Activated T-cell treated with anti-CD3 and anti-CD28 coated beads for 1 hour (primary cell): ENCODE measurements at places on chromosomes 12 and 14.

- no peak for DNase-seq
These were observed 179.4 kb upstream of the ARHGAP5 start for GRCh38 chr14:31897581-31898186.

GRCh38 chr14:93720981-93721483 is 67.3 kb downstream of the PRIMA1 start:
- no peak for DNase-seq

GRCh38 chr12:95218150-95219133 is 835 bp downstream of the VEZT start:
- DNase-seq = peak; percentile 13

- DNase-seq = no peak
These were observed 144.0 kb upstream of the PLEKHG7 start for GRCh38 chr12:92558806-92559205.

DNA sequence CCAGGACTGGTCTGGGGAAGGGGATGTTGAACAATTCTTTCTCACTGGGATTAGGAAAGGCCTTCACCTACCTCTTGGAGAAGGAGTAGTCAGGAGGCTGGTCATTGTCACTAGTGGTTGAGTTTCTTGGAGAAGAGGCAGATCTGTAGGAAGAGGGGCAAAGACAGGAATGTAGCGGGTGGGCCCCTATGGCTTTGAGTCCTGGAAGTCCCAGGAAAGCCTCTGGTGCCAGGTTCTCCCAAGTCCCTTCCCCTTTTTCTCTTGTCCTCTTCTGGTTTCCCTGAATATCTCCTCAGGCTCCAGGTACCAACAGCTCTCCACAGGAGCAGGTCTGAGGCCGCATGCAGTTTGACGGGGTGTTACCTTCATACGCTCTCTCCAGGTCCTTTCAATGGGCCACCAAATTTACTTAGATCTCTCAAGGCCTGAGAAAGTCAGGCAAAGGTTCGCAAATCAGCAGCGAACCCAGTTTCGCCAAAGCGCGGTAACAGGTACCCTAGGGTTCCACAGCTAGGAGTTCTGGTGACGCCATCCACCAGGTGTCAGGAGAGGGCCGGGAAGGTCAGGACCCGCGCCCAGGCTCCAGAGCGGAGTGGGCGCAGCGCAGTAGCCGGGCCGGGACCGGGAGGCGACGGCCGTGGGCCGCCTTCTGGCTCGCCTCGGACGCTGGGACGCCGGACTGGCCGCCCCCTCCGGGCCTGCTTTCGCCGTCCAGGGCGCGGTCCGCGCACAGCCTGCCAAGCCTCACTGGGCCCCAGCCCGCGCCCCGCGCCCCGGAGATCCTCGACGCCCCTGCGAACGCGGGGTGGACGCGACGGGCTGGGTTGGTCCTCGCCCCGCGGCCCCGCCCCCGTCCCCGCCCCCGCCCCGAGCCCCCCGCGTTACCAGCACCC is 795 bp downstream of the SMAGP start:
- peak; percentile 51 for DNase-seq

DNA sequence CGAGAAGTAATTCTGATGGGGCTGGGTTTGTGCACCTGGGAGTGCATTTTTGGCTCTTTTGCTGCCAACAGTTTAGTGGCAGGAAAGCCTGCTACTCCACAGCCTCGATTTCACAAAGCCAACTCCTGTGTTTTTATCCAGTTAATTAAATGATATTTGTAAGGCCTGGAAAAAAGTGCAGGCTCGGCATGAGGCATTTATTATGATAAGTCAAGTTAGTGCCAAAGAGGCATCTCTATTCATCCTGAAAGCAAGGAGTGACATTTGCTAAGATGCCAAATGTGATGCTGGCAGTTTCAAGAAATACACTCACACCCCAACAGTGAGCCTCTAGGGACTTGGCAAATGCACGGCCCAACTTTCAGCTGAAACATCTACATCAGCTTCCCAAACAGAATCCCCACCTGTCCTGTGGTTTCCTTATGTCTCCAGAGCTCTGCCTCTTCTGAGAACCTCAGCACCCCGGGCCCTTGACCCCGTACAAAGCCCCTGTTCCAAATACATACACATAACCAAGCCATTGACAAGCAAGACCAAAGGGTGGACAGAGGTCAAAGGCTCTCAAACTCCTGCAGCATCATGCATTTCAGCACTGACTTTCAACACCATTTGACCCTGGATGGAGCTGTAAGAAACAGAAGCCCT is 955.1 kb upstream of the TMEM132C start:
- DNase-seq = no peak

GRCh38 chr12:87848248-87848868 is 180.8 kb downstream of the C12orf50 start:
- DNase-seq = no peak

GRCh38 chr12:116143909-116144308 is 133.6 kb downstream of the MED13L start:
- no peak for DNase-seq

- DNase-seq = no peak
These were observed 343.4 kb downstream of the DPF3 start for GRCh38 chr14:72550513-72550912.

DNA sequence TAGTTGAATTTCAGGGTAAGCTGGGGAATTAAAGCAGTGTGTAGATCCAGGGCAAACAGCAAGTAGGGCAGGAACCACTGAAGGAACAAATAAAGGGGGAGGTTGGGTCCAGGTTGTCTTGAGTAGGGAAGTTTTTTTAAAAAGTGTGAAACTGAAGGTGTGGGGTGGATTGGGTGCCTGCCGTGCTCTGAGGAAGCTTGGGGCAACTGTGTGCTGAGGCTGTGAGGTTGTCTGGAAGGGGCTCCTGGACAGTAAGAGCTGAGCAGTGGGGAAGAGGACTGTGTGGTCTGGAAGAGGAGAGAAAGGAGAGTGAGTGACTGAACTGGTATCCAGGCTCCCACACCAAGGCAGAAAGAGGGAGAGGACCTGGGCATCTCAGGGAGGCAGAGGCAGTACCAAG is 10.9 kb upstream of the GPR162 start:
- DNase-seq = no peak

DNA sequence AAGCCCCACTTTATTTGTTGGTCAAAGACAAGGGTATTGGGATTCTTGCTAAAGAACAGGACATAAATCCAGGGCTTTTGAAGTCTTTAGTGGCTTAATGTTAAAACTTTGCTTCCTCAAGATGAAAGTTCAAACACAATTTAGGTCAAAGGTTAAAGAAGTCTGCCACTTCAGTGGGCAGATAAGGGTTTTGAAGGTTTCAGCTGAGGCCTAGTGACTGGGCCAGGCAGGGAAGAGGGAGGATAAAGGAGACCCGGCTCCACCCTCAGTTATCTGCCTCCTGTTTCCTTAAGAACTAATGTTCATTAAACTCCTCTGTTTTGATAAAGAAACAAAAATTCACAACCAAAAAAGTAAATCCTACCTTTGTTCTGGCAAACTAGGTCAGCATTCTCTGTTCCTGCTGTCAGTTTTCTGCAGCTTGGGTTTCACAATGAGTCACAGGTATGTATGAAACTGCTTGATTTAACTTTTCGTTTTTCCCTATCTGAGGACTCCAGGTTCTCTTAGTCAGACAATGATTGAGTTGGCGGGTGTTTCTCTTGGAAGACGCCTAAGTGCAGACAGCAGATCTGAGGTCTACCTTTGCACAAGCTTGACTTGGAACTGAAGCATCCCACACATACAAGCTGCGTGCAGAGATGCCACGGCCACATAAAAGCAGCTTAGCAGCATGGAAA is 208.3 kb downstream of the EXOC5 start:
- no peak for DNase-seq

- DNase-seq = no peak
These were observed 68.4 kb downstream of the GALNT16 start for GRCh38 chr14:69328317-69328716.

DNA sequence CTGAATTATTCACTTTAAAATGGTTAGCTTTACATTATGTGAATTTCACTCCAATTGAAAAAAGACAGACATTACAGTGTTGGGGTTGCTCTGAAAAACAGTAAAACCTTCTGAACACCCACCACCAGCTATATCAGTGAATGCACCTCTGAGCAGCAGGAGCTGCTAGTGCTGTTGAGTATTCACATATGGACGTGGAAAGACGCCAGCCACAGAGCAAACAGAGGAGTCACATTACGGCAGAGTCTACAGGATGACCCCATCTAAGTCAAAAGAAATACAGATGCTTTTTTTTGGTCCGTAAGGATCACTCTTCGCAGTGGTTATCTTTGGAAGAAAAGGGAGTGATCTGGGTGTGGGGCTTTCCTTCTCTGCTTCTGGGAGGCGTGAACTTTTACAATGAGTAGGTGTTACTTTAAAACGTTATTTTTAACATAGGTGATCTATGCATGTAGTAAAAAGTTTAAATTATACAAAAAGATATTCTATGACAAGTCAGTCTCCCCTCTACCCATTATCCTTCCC is 4.5 kb downstream of the HVCN1 start:
- no peak for DNase-seq

DNA sequence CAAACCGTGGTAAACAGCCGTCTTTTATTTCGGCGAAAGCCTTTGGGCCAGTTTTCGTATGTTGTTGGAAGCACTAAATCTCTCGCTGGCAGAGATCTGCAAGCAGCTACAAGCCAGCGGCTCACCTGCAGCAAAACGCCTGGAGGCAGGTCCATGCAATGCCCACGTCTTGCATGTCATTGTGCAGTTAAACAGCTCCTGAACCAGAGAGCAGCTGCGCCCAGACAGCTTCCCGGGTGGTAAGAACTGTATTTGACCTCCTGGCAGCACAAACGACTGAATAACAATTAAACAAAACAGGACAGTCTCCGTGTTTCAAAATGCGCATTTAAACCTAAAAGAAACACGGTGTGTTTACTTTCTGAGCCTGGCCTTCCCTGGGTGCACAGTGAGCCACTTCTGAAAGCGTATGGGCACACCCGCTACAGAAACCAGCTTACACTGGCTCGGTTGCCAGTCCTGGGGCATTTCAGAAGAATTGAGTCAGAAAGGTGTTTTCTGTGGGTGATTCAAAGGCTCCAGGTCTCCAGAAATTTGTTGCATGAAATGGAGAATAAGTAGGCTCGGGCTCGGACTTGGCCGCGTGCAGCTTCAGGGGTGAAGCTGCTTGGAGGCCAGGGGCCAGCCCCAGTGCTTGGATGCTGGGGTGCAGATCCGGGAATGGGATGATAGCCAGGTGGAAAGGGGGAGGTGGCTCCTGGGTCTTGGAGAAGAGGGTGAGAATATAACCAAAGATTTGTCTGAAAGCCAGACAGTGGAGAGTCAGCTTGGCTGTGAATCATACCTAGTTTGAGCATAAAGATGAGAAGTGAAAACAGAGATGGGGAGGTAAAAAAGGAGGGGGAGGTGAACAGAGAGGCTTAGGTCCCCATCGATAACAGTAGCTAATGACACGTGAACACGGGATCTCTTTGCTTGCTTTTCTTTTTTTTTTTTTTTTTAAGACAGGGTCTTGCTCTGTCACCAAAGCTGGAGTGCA is 24.9 kb upstream of the FZD10 start:
- no peak for DNase-seq

- DNase-seq = no peak
These were observed 20.9 kb upstream of the HECTD1 start for GRCh38 chr14:31228533-31228932.

DNA sequence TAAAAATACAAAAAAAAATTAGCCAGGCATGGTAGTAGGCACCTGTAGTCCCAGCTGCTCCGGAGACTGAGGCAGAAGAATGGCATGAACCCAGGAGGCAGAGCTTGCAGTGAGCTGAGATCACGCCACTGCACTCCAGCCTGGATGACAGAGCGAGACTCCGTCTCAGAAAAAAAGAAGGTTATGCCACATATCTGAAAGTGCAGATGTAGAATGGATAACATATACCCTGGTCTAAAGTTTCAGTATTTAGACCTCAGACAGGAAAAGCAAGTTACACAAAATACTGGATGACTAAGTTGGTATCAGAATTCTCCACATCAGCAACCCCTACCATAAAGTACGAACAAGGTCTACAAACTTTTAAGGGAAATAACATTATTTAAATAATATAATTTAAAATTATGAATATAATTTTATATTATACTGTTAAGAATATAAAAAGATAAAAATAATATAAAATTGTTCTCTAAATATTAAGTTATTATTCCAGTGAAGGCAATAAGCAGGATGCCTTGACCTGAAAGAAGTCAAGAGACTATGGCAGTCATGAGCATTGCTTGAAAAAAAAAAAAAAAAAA is 169.9 kb downstream of the CRADD start:
- DNase-seq = no peak

- no peak for DNase-seq
These were observed 568 bp upstream of the SIVA1 start for GRCh38 chr14:104752423-104752734.

- no peak for DNase-seq
These were observed 42.3 kb upstream of the EPS8 start for GRCh38 chr12:15831315-15831978.

GRCh38 chr14:76644855-76645518 is 116.3 kb upstream of the VASH1 start:
- no peak for DNase-seq

DNA sequence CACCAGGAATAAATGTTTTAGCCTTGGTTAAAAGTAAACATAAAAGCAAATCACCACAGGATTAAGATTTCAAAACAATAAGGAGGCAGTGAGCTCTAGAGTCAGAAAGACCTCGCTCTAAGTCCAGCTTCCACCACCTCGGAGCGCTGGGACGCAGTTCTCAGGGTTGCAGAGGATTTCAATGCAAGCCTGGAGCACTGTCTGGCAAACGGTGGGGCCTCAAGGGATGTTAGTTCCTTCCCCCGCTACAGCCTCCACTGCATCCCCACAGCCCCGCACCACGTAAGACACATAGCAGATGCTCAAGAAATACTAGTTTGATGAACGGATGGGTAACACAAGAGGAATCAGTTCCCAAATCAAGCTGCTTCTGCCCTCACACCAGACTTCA is 39.3 kb upstream of the TMCC3 start:
- no peak for DNase-seq

DNA sequence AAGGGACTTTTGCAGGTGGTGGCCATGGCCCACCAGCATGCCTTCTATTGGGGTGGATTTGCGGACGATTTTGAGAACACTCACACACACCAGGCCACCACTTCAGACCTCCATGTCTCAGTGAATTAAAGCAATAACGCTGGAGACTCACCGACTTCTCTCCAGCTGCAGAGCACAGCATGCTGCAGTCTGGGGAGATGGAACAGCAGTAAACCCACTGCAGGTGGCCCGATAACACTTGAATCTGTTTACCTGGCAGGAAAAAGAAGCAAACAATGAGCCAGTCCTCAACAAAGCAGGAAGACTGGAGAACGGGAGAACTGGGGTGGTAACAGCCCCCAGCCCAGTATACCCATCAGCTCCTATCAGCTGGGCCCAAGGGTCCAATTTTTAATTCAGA is 21.6 kb downstream of the RFC5 start:
- DNase-seq = no peak

- DNase-seq = peak; percentile 74
These were observed 26.1 kb upstream of the UBC start for GRCh38 chr12:124940393-124941169.

GRCh38 chr12:52942066-52942900 is 6.6 kb upstream of the KRT18 start:
- no peak for DNase-seq

GRCh38 chr14:31419179-31419966 is 977 bp downstream of the HEATR5A start:
- DNase-seq = no peak

DNA sequence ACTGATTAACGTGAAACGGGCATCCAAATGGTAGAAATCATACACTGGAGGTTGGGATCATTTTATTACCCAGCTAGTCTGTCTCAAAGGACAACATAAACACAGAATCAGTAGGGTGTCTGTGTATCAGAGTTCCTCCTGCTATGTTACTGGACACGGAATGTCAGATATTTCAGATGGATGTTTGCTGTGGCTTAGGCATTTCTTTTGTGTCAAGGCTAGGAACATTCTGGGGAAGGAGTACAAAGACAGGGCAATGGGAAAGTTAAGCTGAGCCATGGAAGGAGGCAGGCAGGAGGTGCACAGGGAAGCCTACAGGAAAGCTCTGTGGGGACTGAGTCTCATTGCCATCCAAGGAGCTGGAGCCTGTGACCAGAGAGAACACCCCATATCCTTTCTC is 254.6 kb downstream of the C12orf75 start:
- DNase-seq = no peak
